Kasumi-1 (cell line): ENCODE measurements at places on chromosomes 4 and X.

GRCh38 chr4:164779811-164780216 is 25.9 kb downstream of the SMIM31 start:
- DNase-seq = peak; percentile 73

DNA sequence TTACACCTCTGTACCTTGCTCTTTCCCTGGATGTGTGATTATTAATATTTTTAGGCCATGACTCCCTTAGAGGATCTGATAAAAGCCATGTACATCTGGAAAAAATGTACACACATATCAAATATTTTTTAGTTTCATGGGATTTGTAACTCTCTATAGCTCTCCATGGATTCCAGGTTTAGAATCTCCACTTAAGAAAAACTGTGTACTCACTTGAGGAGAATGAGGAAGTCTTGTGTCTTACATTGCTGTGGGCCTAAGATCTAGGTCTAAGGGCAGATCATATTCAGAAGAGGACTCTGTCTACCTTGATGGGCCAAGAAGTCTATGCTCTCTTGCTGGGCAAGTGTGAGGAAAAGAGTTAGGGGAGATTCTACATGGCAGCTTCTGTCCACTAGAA is 98.0 kb downstream of the RRAGB start:
- peak; percentile 9 for DNase-seq

GRCh38 chr4:10033191-10033881 is 12.0 kb upstream of the SLC2A9 start:
- DNase-seq = no peak

GRCh38 chr4:59535541-59535940 is 1664.6 kb upstream of the ADGRL3 start:
- no peak for DNase-seq

- no peak for DNase-seq
Measured at GRCh38 chrX:15384304-15384703, at the start of gene VEGFD. TSS of gene VEGFD (minus strand) at chrX:15384413. CDS start at chrX:15383946, 467 bp downstream.

GRCh38 chr4:110678517-110679227 is 55.8 kb upstream of the PITX2 start:
- no peak for DNase-seq

DNA sequence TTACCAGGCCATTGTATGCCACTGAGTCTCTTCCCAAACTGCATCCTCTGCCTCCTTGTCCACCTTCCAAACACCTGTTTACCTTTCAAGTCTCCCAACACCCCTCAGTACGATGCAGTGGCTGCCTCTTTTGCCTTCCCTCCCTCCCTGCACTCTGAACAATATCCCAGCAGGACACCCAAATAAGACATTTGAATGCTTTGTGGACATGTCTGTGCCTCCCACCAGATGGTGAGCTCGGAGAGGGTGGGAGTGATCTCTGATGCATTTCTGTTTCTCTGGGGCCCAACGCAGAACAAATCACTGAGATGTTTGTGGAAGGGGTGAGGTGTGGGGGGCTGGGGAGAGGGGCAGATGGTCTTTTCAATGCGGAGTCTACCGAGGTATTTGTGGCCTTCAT is 33.4 kb downstream of the PJA1 start:
- DNase-seq = no peak

DNA sequence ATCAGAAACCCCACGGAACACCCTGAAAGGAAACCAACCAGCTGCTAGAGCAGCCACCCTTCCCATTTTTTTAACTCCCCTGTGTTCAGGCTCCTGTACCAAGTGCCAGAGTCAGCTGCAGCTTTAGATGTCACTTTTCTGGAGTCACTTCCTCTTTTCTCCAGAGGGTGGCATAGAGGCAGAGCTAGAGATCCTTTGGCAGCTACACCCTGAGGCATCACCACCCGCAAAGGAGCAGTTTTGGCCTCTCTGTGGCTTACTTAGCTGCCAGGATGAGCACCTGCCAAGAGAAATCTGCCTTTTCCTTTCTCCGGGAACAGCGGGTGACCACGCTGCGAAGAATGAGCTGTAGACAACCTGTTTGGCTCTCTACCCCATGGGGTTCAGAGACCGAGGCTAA is 58.0 kb upstream of the CHRDL1 start:
- peak; percentile 47 for DNase-seq

DNA sequence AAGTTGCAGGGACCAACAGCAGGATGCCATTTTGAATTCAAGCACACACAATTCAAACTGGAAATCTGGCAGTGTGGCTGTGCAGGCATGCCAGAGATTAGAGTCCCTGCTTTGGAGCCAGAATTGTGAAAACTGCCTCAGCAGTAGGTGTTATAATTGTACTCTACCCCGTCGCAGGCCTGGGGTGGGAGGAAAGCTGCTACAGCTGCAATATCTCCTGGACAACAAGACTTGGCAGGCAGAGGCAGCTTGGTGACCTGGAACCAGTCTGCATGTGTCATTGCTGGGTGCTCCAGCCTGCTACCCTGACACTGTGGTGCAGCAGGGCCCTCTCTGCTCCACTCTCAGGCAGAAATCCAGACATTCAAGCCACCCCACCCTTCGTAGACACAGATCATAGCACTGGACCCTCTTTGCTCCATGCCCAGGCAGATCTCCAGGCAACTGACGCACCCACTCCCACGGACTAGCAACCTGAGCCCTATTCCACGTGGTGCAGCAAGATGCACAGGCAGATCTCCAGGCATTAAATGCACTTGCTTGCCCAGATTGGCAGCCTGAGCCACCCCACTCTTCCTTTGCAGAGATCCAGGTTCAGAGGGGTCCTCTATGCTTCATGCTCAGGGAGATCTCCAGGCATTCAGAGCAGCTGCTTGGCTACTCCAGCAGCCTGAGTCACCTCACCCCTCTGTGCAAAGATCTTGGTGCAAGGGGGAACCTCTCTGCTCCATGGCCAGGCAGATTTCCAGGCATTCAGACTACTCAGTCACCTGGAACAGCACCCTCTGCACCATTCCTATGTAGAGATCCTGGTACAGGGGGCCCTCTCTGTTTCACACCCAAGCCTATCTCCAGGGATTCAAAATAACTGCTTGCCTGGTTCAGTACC is 140.5 kb downstream of the LRBA start:
- no peak for DNase-seq

DNA sequence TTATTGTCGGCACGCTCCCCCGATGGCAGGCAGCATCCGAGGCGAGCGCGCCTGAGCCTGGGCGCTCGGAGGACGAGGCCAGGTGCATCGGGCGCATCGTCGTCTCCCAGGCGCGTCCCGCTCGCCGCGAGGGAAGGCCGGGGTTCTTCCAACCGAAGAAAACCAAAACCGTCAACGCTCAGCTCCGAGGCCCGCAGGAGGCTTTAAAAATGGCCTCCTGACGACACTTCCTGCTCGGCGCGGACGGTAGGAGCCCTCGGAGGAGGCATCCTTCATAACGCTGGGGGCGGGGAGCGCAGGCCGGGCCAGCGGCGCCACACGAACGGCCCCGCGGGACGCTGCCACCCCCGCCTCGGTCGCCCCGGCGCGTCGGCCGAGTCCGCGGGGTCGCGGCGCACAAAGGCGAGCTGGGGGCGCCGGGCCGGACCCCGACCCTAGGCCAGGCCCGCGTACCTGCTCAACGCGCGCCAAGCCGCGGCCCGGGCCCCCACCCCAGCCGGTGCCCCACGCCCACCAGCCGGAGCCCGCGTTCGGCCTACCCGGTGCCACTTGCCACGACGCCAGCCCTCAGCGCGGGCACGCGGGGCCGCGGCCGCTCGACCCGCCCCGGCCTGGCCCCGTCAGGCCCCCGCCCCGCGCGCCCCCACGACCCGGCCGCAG is 501 bp downstream of the ZNF518B start:
- no peak for DNase-seq

DNA sequence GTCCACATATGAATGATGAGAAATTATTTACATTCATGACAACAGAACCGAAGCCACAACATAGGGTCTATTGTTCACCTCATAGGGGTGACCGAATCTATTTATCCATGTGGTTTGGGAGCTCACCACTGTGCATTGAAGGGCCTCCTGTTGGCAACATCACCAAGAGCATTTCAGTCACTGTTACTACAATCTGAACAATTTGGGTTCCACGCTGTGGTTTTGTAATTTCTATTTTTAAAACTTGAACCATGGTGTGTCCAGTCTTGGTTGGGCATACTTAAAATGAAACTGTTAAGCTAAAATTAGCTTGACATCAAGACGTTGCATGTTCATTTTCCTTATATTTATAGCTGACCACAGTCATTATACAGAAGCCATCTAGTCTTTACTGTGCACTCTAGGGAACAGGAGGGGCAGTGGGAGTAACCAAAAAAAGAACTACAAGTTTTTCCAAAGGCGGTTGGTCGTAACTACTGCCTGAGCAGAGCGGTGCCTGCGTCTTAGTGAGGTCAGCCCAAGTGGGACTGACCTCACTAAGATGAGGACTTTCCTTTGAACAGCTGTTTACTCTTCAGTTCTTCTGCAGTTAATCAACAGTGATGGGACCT is 192.1 kb downstream of the SPRY1 start:
- no peak for DNase-seq

DNA sequence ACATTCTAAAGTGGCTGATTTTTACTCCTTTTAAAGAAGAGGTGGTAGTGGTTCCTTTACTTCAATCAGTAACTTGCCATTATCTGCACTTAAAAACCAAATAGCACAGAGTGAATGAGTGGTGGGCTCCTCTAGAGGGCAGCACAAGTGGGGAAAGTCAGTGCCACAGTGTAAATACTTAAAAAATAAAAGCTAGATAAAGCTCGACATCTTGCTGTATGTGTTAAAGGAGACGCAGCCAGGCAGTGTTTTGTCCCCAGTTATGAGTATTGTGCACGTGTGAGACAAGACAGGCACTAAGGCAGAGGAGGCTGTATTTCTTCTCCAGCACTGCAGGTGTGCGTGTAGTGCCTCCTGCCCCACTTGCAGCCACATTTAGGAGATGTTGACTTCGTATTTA is 24.6 kb downstream of the NAP1L5 start:
- peak; percentile 48 for DNase-seq

GRCh38 chrX:154526901-154527675 is 11.1 kb upstream of the FAM3A start:
- peak; percentile 62 for DNase-seq

- DNase-seq = no peak
Measured at GRCh38 chr4:114547340-114548134, 51.1 kb upstream of the UGT8 start.

GRCh38 chr4:7322166-7322991 is 112.4 kb downstream of the PSAPL1 start:
- DNase-seq = no peak

- no peak for DNase-seq
Measured at GRCh38 chr4:23991444-23991843, 101.6 kb upstream of the PPARGC1A start.

DNA sequence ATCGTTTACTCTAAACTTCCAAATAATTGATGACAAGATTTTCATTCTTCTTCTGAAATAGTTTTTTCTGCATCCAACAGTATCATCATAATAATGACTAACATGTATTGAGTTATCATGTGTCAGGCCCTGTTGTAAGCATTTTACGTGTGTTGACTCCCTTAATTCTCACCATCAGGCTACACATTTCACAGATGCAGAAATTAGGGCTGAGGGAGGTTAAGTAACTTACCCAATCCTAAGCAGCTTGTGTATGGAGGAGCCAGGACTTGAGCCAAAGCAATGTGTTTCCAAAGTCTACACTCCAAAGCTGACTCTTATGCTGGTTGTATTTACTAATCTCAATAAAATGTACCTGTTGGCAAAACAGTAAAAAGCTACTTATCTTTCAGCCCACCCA is 11.2 kb upstream of the KDR start:
- no peak for DNase-seq

DNA sequence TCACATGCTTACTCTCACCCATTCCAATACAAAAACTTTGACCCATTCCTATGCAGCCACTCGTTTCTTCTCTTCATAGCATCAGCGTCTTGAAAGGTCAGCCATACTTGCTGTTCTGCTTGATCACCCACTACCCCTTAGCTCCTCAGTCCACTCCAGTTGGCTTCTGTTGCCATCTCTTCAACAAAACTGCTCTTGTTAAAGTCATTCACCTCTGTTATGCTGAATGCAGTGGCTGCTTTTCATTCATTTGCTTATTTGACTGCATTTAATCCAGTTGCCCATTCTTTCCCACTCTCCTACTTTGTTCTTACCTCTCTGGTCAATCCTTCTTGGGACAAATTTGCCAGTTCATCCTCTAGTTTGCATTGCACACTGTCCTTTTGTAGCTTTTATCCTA is 24.9 kb downstream of the CEP135 start:
- no peak for DNase-seq

GRCh38 chr4:189548484-189549125 is 392.1 kb upstream of the FRG1 start:
- DNase-seq = no peak

- DNase-seq = no peak
Measured at GRCh38 chr4:74919783-74920182, 13.1 kb upstream of the PARM1 start.

GRCh38 chrX:17814557-17814956 is 46.5 kb downstream of the RAI2 start:
- no peak for DNase-seq

GRCh38 chr4:90002441-90003062 is 107.9 kb downstream of the MMRN1 start:
- no peak for DNase-seq

GRCh38 chr4:76458825-76459224 is 23.8 kb downstream of the SHROOM3 start:
- DNase-seq = no peak

- no peak for DNase-seq
Measured at GRCh38 chr4:4559596-4559995, 17.7 kb upstream of the STX18 start.

DNA sequence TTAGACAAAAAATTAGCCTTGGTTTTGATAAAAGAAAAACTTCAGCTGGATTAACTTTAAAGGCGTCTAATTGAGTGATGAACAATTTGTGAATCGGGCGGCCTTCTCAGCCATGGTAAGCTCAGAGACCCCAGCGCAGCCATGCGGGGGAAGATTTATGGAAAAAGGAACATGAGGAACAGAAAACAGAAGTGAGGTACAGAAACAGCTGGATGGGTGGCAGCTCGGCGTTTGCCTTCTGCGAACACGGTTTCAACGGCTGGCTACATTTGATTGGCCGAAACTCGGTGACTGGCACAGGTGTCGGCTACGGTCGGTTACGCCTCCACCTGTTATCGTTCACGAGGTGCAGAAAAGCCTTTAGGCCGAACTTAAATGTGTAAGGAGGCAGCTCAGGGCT is 401.4 kb upstream of the FAT1 start:
- no peak for DNase-seq

GRCh38 chr4:8848507-8849265 is 23.0 kb downstream of the HMX1 start:
- DNase-seq = no peak

GRCh38 chr4:183636503-183636902 is 22.5 kb downstream of the RWDD4 start:
- no peak for DNase-seq

DNA sequence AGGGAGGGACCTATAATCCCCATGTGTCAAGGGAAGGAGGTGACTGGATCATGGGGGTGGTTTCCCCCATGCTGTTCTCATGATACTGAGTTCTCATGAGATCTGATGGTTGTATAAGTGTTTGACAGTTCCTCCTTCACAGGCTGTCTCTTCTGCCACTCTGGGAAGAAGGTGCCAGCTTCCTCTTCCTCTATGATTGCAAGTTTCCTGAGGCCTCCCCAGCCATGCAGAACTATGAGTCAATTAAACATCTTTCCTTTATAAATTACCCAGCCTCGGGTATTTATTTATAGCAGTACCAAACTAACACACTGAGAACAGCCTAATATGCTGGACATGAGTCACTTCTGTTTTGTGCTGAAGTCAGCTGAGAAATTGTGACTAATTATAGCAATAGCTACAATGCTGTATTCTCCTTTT is 656.9 kb upstream of the CPEB2 start:
- peak; percentile 41 for DNase-seq
